ENCODE measurements at places on chromosomes 5 and 9. TPM values are rescaled to one million over a fixed set of nuclear protein-coding genes. Genes with fewer than 3 reads are reported as not detected.

- H3K4me1 ChIP-seq, result peaks cover 93% of the 10 kb centered on the region
- peaks cover 18% of the 10 kb centered on the region for H3K36me3 ChIP-seq
- peak; percentile 75 for DNase-seq
- peak overlapping the region; percentile 91 for H3K4me3 ChIP-seq
These were observed 82.7 kb downstream of the C9orf152 start for GRCh38 chr9:110125207-110125751.

GRCh38 chr5:73727470-73727869, 101.5 kb downstream of the ARHGEF28 start:
- H3K27me3 ChIP-seq, result peaks cover 3% of the 10 kb centered on the region
- H3K4me3 ChIP-seq, result no peak overlapping the region
- no peaks in the 10 kb centered on the region for H3K36me3 ChIP-seq
- no peak for DNase-seq
- no peak overlapping the region for H3K27ac ChIP-seq

GRCh38 chr9:83956436-83957247, 23.4 kb downstream of the HNRNPK start:
- no peaks in the 10 kb centered on the region for H3K36me3 ChIP-seq
- peak; percentile 60 for DNase-seq
- peak overlapping the region; percentile 32 for H3K27ac ChIP-seq
- H3K27me3 ChIP-seq, result peaks cover 8% of the 10 kb centered on the region
- peak overlapping the region; percentile 88 for H3K4me3 ChIP-seq
- H3K4me1 ChIP-seq, result peaks cover 11% of the 10 kb centered on the region

DNA sequence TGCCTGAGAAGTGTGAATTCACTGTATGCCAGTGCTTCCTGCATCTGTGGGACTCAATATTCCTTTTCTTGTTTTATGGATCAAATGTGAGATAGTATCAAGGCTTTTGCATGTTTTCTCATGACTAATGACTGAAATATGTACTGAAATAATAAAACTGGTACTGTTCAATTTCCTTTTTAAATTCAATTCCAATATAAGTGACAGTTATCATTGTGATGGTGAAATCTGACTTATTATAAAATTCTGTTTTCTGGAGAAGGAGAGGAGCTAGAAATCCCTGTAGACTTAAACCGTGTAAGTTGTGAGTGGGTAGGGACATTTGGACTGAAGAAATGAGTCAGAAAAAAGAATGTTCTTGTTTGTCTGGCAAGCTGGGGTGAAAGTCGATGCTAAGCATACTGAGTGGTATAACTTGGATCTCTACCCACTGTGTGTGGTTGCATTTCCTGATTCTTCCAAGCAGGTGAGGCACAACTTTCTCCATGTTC, 245.2 kb downstream of the EFNA5 start:
- H3K36me3 ChIP-seq, result no peaks in the 10 kb centered on the region
- H3K27ac ChIP-seq, result no peak overlapping the region
- H3K4me3 ChIP-seq, result no peak overlapping the region
- no peaks in the 10 kb centered on the region for H3K27me3 ChIP-seq

DNA sequence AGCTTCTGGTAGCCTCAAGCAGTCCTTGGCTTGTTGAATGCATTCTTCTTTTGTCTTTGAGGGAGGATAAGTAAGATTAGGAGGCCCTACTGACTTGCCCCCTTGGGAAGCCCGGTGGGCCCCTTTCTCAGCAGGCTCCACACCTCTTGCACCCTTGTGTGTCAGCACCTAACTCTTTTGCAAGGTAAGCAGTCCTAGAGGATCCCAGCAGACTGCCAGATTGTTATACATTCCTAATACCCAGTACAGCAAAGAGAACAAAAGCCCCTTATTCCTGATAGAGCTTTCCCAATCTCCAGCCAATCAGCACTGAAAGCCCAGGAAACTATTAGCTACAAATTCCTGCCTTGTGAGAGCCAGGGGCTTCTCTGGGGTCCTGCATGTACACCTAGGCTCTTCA, 152.8 kb downstream of the RAB3C start:
- no peak overlapping the region for H3K4me3 ChIP-seq
- H3K4me1 ChIP-seq, result no peaks in the 10 kb centered on the region
- DNase-seq, result no peak

DNA sequence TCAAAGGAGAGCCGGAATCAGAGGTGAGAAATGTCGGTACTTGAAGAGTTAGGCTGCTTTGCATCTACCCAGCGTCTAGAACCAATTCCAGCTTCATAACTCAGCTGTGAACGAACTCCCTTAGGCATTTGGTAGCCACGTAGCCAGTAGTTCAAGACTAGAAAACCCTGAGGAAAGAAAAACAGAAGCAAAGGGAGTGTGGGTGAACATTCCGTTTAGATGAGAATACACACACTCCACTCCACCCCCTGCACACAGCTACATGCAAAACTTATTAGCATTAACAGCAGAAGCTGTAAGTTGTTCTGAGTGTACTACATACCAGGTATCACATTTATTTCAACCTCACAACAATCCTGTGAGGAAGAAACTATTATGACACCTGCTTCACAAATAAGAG, 78.3 kb downstream of the SMIM23 start:
- no peak overlapping the region for H3K4me3 ChIP-seq
- H3K4me1 ChIP-seq, result no peaks in the 10 kb centered on the region
- no peak for DNase-seq
- H3K36me3 ChIP-seq, result peaks cover 15% of the 10 kb centered on the region

DNA sequence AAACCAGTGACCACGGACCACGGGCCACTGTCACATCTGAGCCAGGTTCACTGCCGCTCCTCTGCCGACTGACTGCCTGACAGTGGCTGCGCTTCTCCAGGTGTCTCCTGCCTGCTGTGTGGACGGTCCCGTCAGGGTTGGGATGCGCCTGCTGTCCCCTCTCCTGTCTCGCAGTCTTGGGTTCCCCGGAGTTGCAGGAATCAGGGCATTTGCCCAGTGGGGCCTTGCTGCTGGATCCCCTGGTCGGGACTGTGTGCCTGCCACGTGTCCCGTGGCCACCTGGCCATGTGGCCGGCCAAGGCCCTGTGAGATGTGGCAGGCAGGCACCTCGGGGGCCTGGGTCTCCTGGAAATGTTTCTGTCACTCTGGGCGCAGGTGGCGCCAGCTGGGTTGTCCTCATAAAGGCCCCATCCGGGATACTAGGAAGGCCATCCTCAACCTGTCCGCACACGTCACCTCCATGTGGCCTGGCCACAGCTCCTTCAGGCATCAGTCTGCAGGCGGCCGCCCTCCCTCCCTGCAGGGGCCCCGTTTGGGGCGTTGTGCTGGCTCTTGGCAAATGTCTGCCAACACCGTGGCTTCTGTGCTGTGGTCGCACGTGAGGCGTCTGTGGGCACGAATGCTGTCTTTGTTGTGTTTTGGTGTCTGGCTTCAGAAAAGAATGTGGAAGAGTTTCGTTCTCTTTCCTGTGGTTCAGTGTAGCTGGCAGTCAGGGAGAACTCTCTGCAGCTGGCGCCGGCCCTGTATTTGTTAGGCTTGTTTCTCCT, 6.4 kb upstream of the TOR4A start:
- peaks cover 14% of the 10 kb centered on the region for H3K4me1 ChIP-seq
- peaks cover 24% of the 10 kb centered on the region for H3K36me3 ChIP-seq
- H3K27me3 ChIP-seq, result peaks cover 10% of the 10 kb centered on the region

GRCh38 chr9:83649080-83649479, 26.1 kb downstream of the IDNK start:
- DNase-seq, result peak; percentile 82
- H3K36me3 ChIP-seq, result peaks cover 30% of the 10 kb centered on the region
- peaks cover 11% of the 10 kb centered on the region for H3K27me3 ChIP-seq

DNA sequence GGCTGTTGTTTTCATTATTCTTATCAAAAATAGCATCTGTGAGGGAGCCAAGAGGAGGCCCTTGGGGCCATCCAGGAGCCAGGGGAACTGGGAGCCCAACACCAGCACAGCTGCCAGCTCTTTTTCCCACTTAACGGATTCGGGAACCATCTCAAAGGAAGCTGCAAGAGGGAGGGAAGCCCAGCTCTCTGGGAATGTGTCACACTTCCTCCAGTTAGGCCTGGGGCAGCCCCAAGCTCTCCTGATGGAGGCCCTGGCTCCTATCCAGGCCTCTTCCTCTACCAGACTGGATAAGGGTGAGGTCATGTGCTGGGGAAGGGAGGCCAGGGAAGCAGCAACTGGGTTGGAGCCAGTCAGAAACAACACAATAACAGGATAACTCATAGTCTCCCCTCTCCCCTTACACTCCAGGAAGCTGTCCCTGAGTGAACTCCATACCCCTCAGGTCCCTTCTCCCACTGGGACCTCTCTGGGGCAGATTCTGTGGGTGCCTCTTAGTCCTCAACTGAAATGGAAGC, 12.7 kb downstream of the CSF2 start:
- H3K27me3 ChIP-seq, result peaks cover 6% of the 10 kb centered on the region
- no peaks in the 10 kb centered on the region for H3K36me3 ChIP-seq
- peaks cover 13% of the 10 kb centered on the region for H3K4me1 ChIP-seq
- no peak overlapping the region for H3K4me3 ChIP-seq
- no peak overlapping the region for H3K27ac ChIP-seq

DNA sequence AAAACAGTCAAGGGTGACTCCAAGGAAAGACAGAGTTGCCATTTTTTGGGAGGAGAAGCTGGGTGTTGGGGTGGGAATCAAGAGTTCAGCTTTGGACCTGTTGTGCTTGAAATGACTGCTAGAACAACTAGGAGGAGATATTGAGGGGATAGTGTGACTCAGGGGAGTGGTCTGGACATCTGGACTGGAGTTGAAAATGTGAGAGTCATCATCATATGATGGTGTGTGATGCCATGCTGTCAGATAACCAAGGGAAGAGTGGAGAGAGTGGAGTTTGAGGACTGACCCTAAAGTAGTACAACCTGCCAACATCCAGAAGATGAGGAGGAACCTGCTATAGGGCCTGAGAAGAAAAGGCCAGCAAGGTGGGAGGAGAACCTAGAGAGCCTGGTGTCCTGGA, 199.7 kb downstream of the ARHGEF28 start:
- no peak for DNase-seq
- no peak overlapping the region for H3K27ac ChIP-seq
- H3K27me3 ChIP-seq, result no peaks in the 10 kb centered on the region
- H3K4me1 ChIP-seq, result peaks cover 3% of the 10 kb centered on the region
- H3K36me3 ChIP-seq, result no peaks in the 10 kb centered on the region

GRCh38 chr5:75367401-75367800, 30.4 kb downstream of the HMGCR start:
- peaks cover 10% of the 10 kb centered on the region for H3K36me3 ChIP-seq
- peaks cover 2% of the 10 kb centered on the region for H3K27me3 ChIP-seq
- H3K4me3 ChIP-seq, result no peak overlapping the region
- DNase-seq, result no peak
- H3K4me1 ChIP-seq, result peaks cover 14% of the 10 kb centered on the region
- no peak overlapping the region for H3K27ac ChIP-seq

DNA sequence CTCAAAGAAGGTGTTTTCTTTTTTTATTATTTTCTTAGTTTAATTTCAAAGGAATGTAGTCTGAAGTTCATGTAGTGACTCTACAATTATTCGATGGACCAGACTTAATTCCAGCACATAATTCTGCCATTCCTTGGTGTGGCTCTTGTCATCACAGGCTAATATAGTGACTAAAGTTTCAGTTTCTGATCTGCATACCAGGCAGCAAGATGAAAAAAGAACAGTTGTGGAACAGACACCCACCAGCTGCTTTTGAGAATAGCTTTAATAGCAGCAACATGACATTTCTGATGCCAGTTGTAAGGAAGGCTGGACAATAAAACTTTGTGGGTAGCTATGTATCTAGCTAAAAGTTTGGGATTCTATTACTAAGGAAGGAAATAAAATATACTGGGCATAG, 676.3 kb upstream of the GRAMD2B start:
- no peaks in the 10 kb centered on the region for H3K36me3 ChIP-seq
- H3K4me1 ChIP-seq, result no peaks in the 10 kb centered on the region
- H3K27ac ChIP-seq, result no peak overlapping the region
- no peak for DNase-seq
- no peak overlapping the region for H3K4me3 ChIP-seq

DNA sequence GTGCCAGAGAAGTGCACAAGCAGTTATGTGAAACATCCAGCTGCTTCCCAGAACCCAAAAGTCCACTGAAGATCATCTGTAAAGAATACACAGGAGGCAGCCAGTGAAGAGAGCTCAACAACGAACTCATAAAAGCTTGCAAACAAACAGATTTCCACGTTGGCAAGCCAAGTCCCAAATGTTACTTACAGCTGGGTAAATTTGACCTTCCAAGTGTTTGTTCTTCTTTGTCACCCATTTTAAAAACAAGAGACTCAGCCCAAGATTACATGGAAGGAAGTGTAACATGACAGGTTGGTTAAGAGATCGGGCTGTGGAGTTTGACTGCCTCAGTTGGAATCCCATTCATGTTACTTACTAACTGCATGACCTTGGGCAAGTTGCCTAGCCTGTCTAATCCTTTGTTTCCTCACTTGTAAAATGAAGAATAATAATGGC, 174.9 kb upstream of the PAPPA start:
- H3K4me1 ChIP-seq, result peaks cover 4% of the 10 kb centered on the region
- no peaks in the 10 kb centered on the region for H3K36me3 ChIP-seq
- H3K4me3 ChIP-seq, result no peak overlapping the region
- H3K27me3 ChIP-seq, result no peaks in the 10 kb centered on the region

- no peak for DNase-seq
- no peaks in the 10 kb centered on the region for H3K4me1 ChIP-seq
- no peak overlapping the region for H3K4me3 ChIP-seq
These were observed 469.3 kb upstream of the DMAC1 start for GRCh38 chr9:8268881-8269280.

GRCh38 chr5:73640861-73641320, 14.9 kb downstream of the ARHGEF28 start:
- H3K36me3 ChIP-seq, result no peaks in the 10 kb centered on the region
- H3K27me3 ChIP-seq, result no peaks in the 10 kb centered on the region
- DNase-seq, result no peak

GRCh38 chr5:66013397-66013796, 87.0 kb downstream of the ERBIN start:
- no peak overlapping the region for H3K27ac ChIP-seq
- peaks cover 4% of the 10 kb centered on the region for H3K4me1 ChIP-seq
- no peak for DNase-seq
- H3K27me3 ChIP-seq, result no peaks in the 10 kb centered on the region
- H3K36me3 ChIP-seq, result peaks cover 12% of the 10 kb centered on the region
- H3K4me3 ChIP-seq, result no peak overlapping the region

GRCh38 chr9:131674425-131675421, 65.2 kb downstream of the RAPGEF1 start:
- no peaks in the 10 kb centered on the region for H3K36me3 ChIP-seq
- peaks cover 6% of the 10 kb centered on the region for H3K27me3 ChIP-seq
- H3K27ac ChIP-seq, result no peak overlapping the region

Gene VCP
- total RNA-seq, result 397 TPM

Gene IFNB1
- not detected for total RNA-seq

Gene PPP3R2
- total RNA-seq, result 2.2 TPM

Gene ROR2
- 3.5 TPM for total RNA-seq

Gene RIOK2
- total RNA-seq, result 30.7 TPM

Gene FCN2
- not detected for total RNA-seq

Gene ZMYND19
- total RNA-seq, result 25.6 TPM

Measured in endothelial cell (in vitro differentiated cells).